Cerebellar nuclear complex (tissue), 1 donor: ENCODE measurements at places on chromosomes 7 and 10.

DNA sequence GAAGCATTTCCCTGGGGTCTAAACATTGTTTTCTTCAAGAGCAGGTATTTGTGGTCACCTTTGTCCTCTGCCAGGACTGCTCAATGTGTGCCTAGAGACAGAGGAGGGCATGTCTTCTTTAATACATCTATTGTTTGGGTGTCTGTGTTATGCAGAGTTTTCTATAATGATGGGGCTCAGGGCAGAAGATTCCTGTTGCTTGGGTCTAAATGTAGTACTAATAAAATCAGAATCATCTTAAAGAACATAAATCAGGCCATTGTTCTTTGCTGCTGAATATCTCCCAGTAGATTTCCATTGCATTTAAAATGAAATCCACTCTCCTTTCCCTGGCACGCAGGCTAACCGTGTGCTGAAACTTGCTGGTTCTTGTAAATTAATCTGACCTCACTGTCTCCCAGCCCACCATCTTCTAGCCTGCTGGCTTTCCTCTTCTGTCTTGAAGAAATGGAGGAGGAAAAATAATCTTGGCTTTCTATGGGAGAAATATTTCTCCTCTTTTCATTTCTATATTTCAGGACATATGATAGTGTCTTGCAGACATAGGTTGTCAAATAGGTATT, 1396.8 kb downstream of the GATA3 start:
- DNase-seq, result no peak

DNA sequence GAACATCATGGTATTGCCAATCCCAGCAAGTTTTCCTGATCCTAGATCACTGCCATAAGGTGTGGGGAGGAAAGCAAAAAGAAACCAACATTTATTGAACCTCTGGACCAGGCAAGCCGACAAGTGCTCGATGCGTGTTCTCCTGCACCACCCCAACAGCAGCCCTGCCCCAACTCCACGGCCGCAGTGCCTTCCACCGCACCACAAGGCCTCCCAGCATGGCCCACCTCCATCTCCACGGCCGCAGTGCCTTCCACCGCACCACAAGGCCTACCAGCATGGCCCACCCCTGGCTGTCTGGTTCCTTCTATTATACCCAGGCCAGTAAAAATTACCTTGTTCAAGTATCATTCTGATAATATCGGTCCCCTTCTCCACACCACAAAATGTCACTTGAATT, 8.7 kb downstream of the HIPK2 start:
- DNase-seq, result no peak

GRCh38 chr10:25811052-25811685, 122.9 kb upstream of the MYO3A start:
- DNase-seq, result no peak

DNA sequence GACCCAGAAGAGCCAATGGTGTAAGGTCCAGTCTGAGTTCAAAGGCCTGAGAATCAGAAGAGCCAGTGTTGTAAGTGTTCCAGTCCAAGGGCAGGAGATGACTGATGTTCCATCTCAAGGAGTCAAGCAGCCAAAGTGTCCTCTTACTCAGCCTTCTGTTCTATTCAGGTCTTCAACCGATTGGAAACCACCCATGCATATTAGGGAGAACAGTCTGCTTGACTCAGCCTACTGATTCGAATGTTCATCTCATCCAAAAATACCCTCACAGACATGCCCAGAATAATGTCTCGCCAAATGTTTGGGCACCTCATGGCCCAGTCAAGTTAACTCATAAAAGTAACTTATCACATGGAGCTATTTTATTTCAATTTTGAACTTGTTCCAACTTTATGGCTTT, 2.9 kb upstream of the WDFY4 start:
- DNase-seq, result no peak

GRCh38 chr7:29194594-29195427, at the start of gene CHN2:
TSS of gene CHN2 (plus strand) at chr7:29194775.
- peak; percentile 28 for DNase-seq

- DNase-seq, result no peak
Measured at GRCh38 chr7:123792547-123792946, 43.7 kb upstream of the WASL start.

DNA sequence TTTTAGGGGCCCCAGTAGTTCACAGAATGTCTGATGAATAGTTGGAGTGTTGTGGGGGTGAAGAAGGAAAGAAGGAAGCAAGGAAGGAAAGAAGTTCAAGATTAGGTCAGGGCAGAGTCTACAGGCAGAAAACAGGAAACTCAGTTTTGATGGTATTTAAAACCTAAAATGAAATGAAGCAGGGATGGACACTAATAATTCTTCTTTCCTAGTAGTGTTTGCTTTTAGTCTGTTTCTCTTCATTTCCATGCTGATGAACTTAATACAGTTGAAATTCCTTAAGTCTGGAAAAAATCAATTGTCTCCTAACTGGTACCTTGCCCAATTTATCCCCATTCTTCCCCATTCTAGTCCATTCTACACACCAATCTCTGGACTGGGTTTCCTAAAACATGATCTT, 59.0 kb upstream of the GSAP start:
- no peak for DNase-seq

DNA sequence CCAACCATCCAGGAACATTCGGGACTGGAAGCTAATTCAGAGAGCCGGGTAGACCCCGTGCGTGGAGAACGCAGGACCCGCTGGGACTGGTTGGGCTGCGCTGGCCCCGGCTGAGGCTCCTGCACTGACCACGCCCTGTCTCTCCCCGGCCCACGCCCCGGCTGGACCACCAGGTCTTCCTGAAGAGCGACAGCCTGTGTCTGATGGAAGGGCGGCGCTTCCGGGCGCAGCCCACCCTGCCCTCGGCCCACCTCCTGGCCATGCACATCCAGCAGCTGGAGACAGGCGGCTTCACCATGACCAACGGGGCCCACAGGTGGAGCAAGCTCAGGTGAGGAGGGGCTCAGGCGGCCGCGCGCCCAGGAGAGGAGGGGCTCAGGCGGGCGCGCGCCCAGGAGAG, 10.2 kb upstream of the UTF1 start:
- DNase-seq, result no peak

DNA sequence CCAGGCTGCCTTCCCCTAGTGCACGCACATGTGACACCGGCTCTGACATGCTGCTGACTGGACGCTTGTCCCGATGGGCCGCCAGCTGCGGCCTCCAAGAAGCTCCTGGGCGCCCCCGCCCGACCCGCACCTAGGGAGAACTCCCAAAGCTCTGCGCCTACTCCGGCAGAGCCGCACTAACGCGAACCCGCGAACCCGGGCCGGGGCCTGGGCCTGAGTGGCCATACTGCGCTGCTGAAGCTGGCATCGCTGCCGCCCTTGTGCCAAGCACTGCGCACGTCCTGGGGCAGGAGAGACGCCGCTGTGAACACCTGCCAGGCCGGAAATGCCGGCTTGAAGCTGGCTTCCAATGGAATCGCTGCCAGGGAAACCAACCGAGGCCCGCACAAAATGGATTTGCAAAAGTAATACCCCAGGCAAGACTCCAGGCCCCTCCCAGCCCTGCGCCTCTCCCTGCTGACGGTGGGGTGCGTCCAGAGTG, 85.1 kb downstream of the WASHC2A start:
- no peak for DNase-seq

- DNase-seq, result no peak
Measured at GRCh38 chr7:33509206-33509605, 379.8 kb downstream of the BBS9 start.

GRCh38 chr7:33798686-33799325, 106.5 kb upstream of the BMPER start:
- DNase-seq, result no peak

DNA sequence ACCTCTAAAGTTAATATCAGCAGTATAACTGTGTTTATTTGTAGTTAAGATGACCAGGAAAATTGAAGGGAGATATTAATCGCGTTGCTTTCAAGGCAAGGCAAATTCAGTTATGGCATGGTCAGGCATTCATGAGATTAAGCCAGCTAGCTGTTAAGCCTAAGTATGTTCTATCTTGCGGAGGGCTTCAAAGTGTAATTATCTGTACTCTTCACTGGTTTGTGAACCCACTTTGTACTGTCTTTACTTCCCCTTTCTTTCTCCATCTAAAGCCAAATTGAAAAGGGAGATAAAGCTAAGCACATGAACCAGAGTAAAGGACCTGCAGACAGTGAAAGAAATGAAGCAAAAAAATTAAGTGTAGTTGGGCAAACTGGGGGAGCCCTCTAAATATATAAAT, 483.1 kb upstream of the NRP1 start:
- DNase-seq, result no peak

GRCh38 chr7:157881048-157881771, 544.4 kb downstream of the DNAJB6 start:
- no peak for DNase-seq

GRCh38 chr7:2079332-2080059, 153.2 kb downstream of the MAD1L1 start:
- DNase-seq, result no peak

DNA sequence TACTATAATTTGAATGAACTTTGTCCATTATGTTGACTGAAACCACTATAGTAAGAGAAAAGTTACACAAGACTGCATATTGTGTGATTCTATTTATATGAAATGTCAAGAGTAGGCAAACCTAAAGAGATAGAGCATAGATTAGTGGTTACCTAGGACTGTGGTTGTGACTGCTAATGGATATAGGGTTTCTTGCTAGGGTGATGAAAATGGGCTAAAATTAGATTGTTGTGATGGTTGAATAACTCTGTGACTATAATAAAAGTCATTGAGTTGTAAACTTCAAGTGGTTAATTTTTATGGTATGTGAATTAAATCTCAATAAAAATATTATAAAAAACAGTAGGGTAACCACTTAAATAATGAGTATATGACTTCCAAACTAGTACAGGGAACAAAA, 142.9 kb upstream of the AHR start:
- DNase-seq, result no peak

- no peak for DNase-seq
Measured at GRCh38 chr10:102527546-102527945, 23.8 kb downstream of the SUFU start.

DNA sequence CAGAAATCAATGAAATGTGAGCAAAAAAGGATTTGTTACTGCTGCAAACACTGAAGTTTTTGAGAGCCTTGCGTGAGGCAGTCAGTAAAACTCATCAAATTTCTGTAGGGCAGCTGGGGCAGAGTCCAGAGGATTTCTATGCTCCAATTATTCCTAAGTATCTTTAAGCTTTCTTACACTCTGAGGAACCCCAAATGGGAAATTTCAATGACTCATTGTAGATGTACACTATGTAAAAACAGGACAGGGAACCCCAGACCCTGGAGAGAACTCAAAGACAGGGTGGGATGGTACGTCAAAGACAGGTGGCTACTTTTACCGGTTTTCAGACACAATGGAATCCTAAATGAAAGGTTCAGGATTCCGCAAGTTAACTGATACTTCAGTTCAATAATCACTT, 120.2 kb downstream of the TNS3 start:
- DNase-seq, result no peak

GRCh38 chr7:145212050-145212449, 376.2 kb upstream of the TPK1 start:
- DNase-seq, result no peak

DNA sequence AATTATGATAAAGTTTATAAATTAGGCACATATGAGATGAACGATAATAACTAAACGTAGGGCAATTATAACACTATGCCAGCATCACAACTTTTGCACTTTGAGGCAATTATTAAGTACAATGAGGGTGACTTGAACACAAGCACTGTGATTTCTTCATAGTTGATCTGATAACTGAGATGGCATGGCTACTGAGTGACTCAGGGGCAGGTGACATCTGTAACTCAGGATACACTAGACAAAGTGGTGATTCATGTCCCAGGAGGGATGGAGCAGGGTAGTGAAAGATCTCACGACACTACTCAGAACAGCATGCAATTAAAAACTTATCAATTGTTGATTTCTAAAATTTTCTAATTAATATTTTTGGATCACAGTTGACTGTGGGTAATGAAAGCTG, 98.3 kb upstream of the ARHGAP21 start:
- no peak for DNase-seq

DNA sequence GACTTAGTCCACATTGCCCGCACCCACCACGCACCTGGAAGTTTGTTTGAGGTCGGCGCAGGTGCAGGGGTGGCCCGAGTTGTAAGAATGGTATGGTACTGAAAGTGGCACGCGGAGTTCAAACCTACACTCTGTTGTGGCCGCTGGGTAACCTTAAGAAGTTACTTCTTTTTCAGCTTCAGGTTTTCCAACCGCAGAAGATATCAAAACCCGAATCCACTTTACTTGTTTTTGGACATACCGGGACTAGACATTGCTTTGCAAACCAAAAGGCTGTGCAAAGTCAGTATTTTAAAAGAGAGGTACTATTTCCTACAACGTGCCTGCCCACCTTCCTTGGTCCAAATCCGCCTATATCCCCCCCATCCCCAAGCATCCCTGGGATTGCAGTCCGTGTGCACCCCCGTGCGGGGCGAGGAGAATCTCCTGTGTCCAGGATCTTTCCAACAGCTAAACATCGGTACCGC, 1.0 kb downstream of the IGFBP3 start:
- no peak for DNase-seq

DNA sequence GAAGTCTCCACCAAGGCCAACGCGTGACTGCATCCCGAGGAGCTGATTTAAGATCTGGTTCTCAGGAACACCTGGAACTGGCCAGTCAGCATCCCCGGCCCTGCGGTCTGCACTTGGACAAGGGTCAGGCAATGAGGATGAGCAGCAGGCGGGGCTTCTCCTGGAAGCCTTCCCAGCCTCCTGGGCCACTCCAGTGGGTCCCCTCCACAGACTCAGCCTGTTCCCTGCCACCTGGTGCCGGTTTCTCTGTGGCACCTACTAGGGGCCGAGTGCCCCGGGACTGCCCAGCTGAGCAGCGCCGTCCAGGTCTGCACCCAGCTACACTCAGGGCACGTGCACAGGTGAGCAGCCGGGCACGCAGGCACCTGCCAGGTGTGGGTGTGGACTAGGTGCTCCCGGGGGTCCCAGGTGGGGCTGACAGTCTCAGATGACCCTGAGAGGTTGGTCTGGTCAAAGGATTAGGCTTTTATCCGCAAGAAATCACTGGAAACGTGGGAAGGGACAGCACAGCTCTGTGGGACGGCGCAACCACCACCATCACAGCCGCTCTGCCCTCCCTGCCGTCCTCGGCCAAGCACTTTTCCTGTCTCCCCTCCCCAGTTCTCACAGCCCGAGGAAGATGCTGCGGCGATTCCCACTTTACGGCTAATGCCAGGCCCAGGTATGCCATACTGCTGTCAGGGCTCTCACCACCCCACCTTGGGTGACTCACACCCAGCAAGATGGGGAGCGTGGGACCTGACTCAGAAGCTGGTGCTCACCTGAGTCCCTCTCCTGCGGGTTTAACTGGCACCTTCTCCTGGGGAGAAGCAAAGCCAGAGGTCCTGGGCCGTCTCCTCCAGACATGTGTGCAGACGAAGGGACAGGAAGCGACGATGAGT, 166.0 kb downstream of the RNF216 start:
- no peak for DNase-seq

DNA sequence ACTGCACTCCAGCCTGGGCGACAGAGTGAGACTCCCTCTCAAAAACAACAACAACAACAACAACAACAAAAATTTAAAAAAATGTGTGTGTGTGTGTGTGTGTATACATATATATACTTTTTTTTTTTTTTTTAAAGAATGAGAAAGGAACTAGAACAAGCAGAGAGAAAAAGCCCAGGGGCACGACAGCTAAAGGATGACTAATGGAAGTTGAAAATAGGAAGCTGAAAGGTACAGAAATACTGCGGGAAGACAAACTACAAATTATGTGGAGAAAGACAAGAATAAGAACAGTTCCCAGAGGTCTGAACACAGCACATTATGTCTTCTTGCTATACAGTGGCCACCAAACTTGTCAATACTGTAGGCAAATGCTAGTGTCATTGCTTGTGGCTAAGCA, 141.9 kb upstream of the PRSS1 start:
- no peak for DNase-seq

GRCh38 chr7:30171766-30172447, 37.1 kb downstream of the MTURN start:
- DNase-seq, result no peak

- no peak for DNase-seq
Measured at GRCh38 chr7:149598721-149599308, 101.2 kb upstream of the ZNF746 start.
